ENCODE measurements at places on chromosomes 2 and 18. TPM values are rescaled to one million over a fixed set of nuclear protein-coding genes. Genes with fewer than 3 reads are reported as not detected.

Gene TMEM247
- total RNA-seq = not detected

Gene STPG4
- total RNA-seq = 0.14 TPM

Gene IL36A
- not detected for total RNA-seq

Gene PCARE
- not detected for total RNA-seq

Gene MC4R
- not detected for total RNA-seq

Gene LAMA3
- 0.09 TPM for total RNA-seq

Gene IL1R1
- total RNA-seq = 20.8 TPM

Gene GAREM1
- not detected for total RNA-seq

Gene SCN9A
- total RNA-seq = 0.07 TPM

Gene HOXD1
- not detected for total RNA-seq

Gene ADRA2B
- total RNA-seq = 0.54 TPM

Gene CXCR1
- not detected for total RNA-seq

Gene MROH2A
- total RNA-seq = not detected

Gene TUBA3E
- total RNA-seq = not detected

Gene FSHR
- not detected for total RNA-seq

Gene ARL5A
- 64.9 TPM for total RNA-seq

Gene MDH1B
- total RNA-seq = 1.3 TPM

Gene GPN1
- 45.6 TPM for total RNA-seq

Gene IL37
- not detected for total RNA-seq

Gene DNAJC5G
- total RNA-seq = not detected

Gene COL4A3
- total RNA-seq = not detected

Gene C18orf63
- not detected for total RNA-seq

Gene ALPI
- not detected for total RNA-seq

Gene SNTG2
- 0.25 TPM for total RNA-seq

Gene SCYGR4
- not detected for total RNA-seq

Gene KIF1A
- total RNA-seq = 4.6 TPM

Gene PCBP1
- total RNA-seq = 450 TPM

Gene SERPINB13
- total RNA-seq = not detected

Gene GALNT13
- not detected for total RNA-seq

Gene L3MBTL4
- 0.21 TPM for total RNA-seq

Gene TUBA4A
- 369 TPM for total RNA-seq

Gene CMPK2
- 6.2 TPM for total RNA-seq

Gene KLF7
- total RNA-seq = 21.9 TPM

Gene ARHGEF4
- total RNA-seq = 1.9 TPM

Gene ERLEC1
- total RNA-seq = 18.3 TPM
